ENCODE measurements at places on chromosomes 1 and 21.

- DNase-seq = no peak
These were observed 258.7 kb downstream of the RYR2 start for GRCh38 chr1:237300642-237301041.

DNA sequence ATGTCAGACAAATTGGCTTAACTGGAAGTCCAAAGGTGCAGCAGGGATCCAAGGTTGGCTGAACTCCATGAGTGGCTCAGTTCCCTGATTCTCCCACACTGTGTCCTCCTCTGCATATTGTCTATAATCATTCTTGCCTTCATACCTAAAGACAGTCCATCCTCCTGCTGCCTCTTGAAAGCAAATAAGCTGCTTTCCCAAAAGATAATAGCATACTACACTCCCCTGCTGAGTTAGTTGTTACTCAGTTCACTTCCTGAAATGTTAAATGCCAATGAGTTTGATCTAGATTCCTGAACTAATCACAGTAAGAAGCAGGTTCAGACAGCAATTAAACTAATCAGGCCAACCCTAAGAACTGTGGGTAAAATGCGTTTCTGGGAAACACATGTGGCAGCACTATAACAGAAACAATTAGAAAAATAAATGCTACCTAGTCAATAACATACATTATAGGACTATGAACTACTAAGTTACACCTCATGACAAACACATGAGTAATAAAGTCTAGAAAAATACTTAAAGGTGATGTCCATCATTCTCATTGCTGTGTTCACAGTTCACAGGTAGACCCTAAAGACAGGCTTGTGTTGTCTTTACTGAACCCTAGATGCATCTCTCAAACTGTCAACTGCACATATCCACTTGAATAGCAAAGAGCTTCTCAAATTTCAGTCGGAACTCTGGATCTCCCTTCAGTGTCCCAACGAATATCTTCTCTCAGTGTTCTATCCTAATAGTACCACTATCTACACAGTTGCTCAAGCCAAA, 50.8 kb upstream of the BOLA1 start:
- DNase-seq = no peak

GRCh38 chr1:10074852-10075730, 42.3 kb downstream of the UBE4B start:
- DNase-seq = no peak

GRCh38 chr1:71053758-71054157, 6.1 kb upstream of the PTGER3 start:
- DNase-seq = no peak

GRCh38 chr1:115299266-115299665, 38.8 kb downstream of the NGF start:
- no peak for DNase-seq

GRCh38 chr1:90725657-90726424, 8.7 kb upstream of the BARHL2 start:
- DNase-seq = no peak

DNA sequence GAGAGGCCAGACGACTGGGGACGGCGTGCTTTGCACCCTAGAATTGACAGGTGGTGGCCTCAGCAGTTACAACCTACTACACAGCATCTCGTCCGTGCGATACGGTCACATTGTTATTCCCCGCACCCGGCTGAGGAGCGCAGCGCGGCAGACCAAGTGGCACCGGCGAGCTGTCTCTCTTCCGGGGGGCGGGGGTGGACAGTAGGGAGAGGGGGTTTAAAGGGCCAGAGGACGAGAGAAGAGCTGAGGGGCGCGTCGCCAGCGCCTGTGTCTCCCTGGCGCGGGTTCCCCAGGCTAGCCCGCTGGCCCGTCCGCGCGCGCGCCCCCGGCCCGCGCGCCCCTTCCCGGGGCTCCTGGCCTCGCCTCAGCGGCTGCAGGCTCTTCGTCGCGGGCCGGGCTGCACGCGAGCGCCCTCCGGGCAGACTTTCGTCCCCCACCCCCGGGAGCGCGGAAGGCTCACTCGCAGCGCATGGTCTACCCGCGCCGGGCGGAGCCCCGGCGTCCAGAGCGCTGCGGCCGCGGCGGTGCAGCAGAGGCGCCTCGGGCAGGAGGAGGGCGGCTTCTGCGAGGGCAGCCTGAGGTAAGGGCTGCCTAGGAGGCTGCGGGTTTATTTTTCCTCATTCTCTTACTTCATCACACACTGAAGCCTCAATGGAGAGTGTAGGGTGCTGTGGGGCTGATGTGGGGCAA, at the start of gene PDE4B:
TSS of gene PDE4B (plus strand) at position 227 of the 690 bp plus-strand sequence.
- DNase-seq = no peak

DNA sequence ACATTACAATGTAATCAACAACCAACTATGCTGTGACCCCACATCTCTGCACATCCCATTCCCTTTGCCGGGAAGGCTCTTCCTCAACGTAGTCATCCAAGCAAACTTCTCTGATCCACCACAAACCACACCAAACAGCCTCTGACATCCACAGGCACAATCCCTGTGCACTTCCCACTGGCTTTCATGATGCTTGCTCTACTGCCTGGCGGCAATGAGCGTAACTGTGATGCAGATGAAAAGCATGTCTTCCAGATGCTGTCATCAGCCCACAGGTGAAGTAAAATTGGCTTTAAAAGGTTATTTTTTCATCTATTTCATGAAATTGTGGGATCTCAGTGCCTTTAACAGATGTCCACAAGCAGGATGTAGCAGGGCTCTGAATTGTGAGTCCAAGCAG, 635.2 kb downstream of the SMYD3 start:
- no peak for DNase-seq

- no peak for DNase-seq
These were observed 97.3 kb downstream of the TTLL7 start for GRCh38 chr1:83901547-83902155.

GRCh38 chr1:204342310-204342709, 17.4 kb downstream of the PLEKHA6 start:
- no peak for DNase-seq

DNA sequence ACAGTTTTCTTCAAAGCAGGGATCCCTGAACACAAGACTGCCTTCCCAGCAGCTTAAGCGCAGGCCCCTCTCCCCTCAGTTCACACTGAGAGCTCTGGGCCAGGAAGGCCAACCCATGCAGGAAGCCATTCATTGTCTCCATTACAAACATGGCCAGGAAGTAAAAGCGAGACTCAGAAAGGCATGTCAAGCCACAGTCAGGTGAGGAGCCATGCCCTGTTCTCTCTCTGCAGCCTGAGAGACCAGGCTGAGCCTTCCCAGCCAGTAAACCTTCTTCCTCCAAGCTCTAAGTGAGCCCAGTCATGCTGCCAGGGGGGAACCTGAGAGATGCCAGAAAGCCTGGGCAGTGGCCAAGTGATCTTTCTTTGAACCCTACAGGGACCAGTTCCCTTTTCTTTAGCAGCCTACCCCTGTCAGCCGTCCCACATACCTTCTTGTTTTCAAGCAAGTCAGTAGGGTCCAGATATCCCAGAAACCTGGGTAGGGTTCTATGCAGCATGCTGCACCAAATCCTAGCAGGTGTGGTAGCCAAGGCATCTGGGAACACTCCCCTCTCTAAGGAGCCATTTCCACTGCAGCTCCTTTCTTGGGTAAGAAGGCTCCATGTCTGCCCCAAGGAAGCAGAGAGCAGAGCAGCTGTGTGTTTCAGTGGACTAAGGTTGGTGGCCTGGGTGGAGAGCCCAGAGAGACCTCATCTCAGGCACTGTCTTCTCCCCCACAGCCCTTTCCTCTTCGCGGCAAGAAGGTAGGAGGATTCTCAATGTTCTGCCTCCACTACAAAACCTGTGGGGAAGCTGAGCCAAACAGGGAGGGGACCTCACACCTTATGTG, 977 bp downstream of the TRAF3IP3 start:
- DNase-seq = peak; percentile 41

DNA sequence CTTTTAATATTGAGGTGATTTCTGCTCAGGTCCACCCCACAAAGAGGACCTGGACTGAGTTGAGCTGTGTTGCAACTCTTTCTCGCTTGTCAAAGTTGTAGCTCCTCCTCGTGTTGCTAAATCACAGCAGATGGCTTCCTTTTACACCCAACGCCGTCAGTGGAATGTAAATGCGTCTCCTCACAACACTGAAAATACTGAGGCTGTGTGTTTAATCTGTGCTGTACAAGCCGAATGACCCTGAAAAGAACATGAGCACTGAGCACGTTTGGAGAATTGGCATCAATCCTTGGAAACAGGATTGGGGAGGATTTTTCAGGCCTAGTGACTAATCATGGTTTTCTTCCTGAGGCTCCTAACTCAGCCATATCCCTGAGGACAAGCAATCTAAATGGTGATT, 196.0 kb downstream of the CRB1 start:
- no peak for DNase-seq

GRCh38 chr1:159122005-159122621, 45.5 kb upstream of the AIM2 start:
- no peak for DNase-seq

DNA sequence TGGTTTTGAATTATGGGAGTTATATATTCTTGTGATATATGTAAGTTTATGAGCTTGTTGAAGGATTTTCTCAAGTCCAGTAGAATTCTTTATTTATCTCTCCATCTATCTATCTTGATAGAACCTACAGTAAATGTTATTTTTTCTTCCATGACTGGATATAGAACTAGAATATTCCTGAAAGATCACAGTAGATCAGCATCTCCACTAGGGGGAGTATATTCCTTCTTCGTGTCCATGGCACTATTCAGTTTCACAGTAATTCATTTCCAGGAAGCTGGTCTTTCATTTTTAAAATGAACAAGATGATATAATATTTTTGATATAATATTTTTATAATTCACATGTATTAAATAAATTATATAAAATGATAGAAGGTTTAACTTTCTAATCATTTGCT, 18.8 kb downstream of the TMPRSS15 start:
- DNase-seq = no peak

GRCh38 chr1:46582972-46583371, 21.1 kb downstream of the MKNK1 start:
- DNase-seq = no peak

- no peak for DNase-seq
These were observed 38.7 kb upstream of the NEK7 start for GRCh38 chr1:198118134-198118533.

GRCh38 chr1:164664127-164664526, 105.1 kb downstream of the PBX1 start:
- DNase-seq = no peak

DNA sequence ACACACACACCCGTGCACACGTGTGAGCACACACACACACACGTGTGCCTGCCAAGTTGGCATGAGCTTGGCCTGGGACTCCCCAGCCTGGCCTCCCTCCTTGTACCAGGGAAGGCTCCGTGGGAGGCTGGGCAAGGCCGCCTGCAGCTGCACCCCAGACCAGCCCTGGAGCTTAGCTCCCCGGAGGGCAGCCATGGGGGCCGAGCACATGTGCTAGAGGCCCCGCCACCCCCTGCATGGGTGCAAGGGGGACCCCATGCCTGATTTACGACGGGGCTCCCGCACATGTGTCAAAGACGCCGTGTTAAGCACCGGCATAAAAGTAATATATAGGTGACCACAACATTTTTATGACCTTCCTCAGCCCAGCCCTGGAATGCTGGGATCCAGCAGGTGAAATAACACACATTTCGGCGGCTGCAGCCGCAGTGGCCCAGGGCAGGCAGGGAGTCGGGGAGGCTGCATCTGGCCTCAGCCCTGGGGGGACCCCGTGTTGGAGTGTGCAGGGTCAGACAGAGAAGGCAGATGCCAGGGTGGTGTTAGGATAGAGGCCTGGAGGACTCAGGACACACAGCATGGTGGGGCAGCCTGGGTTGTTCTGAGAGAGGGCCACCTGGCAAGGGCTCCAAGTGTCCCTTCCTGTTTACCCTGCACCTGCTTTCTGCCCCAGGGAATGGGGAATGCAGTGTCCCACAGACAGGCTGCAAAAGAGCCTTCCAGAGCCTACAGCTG, 56.3 kb downstream of the WNT9A start:
- no peak for DNase-seq

DNA sequence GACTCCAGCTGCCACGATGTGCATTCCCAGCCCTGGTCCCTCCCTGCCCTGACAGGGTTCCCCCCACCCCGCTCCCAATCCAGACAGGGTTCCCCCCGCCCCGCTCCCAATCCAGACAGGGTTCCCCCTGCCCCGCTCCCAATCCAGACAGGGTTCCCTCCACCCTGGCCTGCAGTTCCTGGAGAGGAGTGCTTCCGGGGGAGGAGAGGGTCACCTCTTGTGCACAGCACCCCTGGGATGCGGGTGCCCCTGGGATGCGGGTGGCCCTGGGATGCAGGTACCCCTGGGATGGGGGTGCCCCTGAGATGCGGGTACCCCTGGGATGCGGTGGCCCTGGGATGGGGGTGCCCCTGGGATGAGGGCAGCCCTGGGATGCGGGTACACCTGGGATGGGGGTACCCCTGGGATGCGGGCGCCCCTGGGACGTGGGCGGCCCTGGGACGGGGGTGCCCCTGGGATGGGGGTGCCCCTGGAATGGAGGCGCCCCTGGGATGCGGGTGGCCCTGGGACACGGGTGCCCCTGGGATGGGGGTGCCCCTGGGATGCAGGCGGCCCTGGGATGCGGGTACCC, 36.7 kb upstream of the SLC19A1 start:
- no peak for DNase-seq

GRCh38 chr1:204650911-204651570, 34.5 kb downstream of the LRRN2 start:
- DNase-seq = no peak

GRCh38 chr1:84442256-84442655, 36.8 kb upstream of the RPF1 start:
- DNase-seq = no peak

DNA sequence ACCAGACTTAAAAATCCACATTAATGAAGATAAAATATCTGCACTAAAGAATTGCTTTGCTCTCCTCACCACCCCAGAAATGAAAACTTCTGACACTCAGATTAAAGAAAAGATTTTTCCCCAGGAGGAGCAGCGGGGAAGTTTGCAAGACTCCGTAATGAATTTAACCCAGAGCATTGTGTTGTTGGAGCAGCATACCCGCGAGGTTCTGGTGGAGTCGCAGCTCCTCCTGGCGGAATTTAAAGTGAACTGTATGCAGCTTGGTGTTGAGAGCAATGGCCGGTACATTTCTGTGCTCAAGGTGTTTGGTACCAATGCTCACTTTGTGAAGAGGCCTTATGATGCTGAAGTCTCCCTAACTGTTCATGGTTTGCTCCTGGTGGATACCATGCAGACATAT, 46.4 kb downstream of the VPS13D start:
- peak; percentile 9 for DNase-seq

DNA sequence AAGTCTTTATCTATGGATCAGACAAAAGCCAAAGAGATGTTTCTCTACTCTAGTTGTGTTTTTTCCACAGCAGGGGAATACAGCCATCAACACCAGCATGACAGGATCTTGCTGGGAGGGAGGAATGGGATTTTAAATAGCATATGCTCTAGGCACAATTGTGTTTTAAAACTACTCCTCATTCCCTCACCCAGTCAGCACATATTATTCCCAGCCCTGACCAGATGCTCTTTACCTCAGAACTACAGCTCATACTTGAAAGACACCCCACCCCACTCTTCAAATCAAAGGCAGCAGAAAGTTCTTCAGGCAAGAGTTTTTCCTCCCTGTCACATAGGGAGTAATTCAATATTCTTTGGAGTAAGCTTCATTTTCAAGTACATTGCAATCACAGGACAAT, 46.2 kb upstream of the TBX15 start:
- DNase-seq = no peak

- no peak for DNase-seq
These were observed 11.6 kb upstream of the PTPN7 start for GRCh38 chr1:202172015-202172355.

Data from activated naive CD4-positive, alpha-beta T cell treated with Interleukin-2 at 50 U/mL for 16 hours (primary cell).